ENCODE measurements at places on chromosomes 1 and 21.

DNA sequence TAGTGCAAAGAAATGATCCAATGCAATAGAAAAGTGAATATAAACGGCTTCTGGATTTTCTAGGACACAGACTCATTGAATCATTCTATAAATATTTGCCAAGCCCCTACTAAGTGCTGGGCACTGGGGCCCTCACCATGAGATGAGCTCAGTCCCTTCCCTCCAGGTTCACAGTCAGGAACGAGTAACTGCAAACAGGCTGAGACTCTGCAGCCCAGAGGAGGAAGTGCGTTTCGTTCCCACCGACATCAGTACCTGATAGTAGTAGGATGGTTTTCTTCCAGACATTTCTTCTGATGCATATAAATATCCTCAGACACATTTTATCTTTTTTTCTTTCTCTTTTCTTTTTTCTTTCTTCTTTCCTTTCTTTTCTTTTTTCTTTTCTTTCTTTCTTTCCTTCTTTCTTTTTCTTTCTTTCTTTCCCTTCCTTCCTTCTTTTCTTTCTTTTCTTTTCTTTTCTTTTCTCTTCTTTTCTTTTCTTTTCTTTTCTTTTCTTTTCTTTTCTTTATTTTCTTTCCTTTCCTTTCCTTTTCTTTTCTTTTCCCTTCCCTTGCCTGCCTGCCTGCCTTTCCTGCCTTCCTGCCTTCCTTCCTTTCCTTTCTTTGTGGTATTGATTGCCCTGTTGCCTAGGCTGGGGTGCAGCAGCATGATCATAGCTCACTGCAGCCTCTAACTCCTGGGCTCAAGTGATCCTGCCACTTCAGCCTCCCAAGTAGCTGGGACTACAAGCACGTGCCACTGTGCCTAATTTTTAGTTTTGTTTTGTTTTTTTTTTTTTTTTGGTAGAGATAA is 135.4 kb downstream of the DISC1 start:
- no peak for DNase-seq

DNA sequence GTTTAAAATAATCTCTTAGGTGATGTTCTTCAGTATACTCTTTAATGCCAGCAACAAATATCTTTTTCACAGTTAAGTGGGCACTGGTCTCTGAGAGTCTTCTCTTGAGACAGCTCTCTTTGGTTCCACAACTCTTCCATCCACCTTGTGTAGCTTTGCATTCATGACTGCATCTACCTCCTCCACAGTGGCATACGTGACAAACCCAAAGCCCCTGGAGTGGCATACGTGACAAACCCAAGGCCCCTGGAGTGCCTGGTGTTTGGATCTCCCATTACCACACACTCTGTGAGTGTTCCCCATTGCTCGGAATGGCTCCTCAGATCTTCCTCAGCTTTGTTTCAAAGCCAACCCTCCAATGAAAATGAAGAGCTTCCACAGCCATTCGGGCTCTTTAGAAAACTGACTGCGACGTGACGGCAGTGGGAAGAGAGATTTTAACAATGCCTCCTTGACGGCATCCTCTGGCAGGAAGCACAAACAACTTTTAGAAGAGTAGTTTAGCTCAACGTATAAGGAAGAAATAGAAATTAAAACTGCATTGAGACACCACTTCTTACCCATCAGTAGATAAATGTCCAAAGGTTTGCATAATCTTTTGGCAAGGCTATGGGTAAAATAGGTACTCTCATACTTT is 45.8 kb downstream of the SLC30A7 start:
- DNase-seq: no peak

GRCh38 chr1:83828456-83828855 is 170.5 kb downstream of the TTLL7 start:
- no peak for DNase-seq

DNA sequence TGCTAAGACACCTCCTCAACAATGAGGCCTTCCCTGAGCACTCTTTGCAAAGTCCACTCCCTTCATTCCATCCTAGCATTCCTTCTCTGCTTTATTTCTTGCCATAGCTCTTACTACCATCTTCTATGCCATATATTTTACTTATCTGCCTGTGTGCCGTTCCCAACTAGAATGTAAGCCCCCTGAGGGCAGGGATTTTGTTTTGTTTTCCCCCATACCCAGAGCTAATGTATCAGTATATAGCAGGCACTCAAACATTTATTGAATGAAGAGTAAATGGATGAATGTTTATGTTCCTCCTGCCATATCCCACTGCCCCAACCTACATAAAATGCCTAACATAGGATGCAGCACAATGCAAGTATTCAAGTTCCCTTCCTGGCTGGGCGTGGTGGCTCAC is 14.9 kb upstream of the PPP1R15B start:
- DNase-seq: no peak

- DNase-seq: no peak
Observed at GRCh38 chr1:201149400-201149799, 4.9 kb downstream of the TMEM9 start.

DNA sequence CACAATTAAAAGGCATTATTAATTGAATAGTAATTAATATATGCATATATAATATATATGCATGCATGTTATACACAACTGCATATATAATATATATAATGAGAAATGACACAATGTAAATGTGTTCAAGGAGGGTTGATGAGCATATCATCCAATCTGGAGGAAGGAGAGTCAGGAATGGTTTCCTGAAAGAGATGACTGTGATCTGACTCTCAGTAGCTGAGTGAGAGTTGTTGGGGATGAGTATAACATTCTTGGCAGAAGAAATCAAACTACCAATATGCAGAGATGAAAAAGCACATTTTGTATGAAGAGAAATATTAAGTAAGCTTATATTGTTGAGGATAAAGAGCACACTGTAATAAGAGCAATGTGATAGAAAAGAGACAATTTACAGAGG is 37.3 kb downstream of the F13B start:
- DNase-seq: no peak

DNA sequence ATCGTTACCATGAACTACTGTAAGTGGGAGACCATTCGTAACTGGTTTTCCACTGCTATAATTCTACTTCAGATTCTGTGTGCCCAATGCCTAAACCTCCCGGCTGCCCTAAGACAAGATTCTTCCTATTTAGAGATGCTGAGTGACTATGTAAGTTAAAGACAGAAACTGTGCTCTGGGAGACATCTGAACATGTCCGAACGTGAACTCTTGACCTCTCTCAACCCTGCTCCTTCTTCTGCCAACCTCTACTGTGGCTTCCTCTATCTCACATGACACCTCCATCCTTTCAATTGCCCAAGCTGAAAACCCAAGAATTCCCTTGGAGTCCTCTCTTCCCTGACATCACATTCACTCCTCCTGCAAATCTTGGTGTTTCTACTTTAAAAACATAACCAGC is 182.9 kb downstream of the AKT3 start:
- no peak for DNase-seq

- no peak for DNase-seq
Observed at GRCh38 chr1:109909561-109909960, 1.1 kb upstream of the CSF1 start.

DNA sequence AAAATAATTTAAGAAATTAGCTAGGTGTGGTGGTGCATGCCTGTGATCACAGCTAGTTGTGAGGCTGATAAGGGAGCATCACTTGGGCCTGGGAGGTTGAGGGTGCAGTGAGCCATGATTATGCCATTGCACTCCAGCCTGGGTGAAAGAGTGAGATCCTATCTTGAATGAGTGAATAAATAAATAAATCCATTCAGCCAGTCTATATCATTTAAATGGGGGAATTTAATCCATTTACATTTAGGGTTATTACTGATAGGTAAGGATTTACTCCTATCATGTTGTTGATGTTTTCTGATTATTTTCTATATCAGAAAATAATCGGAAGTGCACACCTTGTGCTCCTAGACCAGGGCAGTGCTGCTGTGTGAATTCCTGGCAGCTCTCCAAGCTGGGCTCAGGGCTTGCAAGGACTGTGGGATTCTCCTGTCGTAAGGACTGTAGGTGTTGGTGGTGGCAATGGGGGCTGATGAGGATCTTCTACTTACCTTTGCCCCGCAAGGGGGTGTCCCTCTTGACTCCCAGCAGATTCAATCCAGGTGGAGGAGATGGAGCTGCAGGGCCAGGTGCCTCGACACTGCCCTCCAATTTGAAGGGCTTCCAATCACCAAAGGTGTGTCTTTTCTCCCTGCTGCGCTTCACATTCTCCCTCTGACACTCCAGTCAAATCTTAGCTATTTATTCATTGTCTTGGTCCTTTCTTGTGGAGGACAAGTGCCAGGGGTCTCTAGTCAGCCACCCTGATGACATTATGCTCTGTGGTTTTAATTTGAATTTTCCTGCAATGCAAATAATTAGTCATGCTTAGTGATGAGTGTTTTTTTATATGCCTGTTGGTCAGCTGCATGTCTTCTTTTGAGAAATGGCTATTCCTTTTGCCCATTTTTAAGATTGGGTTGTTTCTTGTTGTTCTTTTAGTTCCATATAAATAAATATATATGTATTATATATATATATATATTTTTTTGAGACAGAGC is 14.1 kb upstream of the TRAPPC10 start:
- no peak for DNase-seq

DNA sequence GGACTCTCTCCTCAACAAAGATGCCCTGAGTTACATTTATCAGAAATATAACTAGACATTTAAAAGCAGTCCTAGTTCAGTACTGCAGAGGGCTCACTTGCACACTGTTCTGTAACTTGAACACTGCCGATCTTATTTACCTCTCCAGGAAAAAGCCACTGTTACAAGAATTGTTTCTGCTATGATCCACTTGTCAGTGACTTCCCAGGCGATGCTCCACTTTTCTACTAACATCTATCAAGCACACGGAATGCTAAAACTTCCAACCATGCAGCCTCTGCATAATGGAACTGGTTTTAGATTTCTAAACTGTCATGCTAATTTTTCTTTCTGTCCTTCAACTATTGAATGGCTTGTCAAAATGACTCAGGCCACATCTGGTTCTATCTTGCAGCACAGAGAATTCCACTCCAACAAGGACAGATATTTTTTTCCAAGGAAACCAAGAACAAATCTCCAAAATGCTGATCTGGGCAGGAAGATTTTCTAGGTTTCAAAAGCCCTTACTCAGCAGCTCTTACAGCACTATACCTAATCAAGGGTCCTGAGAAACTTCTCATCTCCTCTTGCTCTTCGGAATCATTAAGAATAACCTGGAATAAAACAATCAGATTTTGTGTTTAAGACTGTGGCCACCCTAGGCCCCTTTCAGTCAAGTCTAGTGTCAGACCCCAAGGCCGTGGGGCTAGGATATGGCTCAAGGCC is 9.9 kb downstream of the SEC16B start:
- no peak for DNase-seq

- DNase-seq: no peak
Observed at GRCh38 chr1:206421616-206422340, 48.5 kb upstream of the IKBKE start.

DNA sequence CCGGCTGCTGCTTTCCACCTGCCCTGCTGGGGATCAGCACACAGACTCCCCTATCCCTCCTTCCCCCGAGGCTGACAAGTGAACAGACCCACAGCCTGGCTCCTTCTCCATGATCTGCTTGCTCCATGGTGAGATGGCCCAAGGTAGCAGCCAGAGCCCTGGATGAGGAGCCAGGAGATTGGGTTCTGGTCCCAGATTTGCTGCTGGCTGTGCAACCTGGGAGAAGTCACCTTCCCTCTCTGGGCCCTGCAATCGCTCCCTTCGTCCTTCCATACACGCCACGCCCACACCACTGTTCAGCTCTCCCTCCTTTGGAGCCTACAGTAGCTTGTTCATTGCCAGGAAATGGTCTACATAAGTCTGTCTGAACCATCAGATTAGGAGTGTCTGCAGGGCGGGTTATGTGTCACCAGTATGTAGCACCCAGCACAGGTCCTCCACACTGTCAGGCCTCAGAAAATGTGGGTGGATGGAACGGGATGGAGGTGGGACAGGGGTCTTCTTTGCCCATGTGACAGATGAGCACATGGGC is 9.2 kb upstream of the EPHA8 start:
- DNase-seq: no peak

- DNase-seq: no peak
Observed at GRCh38 chr1:216205176-216205575, 218.1 kb downstream of the USH2A start.

GRCh38 chr1:178774263-178774662 is 49.2 kb downstream of the RALGPS2 start:
- DNase-seq: no peak

DNA sequence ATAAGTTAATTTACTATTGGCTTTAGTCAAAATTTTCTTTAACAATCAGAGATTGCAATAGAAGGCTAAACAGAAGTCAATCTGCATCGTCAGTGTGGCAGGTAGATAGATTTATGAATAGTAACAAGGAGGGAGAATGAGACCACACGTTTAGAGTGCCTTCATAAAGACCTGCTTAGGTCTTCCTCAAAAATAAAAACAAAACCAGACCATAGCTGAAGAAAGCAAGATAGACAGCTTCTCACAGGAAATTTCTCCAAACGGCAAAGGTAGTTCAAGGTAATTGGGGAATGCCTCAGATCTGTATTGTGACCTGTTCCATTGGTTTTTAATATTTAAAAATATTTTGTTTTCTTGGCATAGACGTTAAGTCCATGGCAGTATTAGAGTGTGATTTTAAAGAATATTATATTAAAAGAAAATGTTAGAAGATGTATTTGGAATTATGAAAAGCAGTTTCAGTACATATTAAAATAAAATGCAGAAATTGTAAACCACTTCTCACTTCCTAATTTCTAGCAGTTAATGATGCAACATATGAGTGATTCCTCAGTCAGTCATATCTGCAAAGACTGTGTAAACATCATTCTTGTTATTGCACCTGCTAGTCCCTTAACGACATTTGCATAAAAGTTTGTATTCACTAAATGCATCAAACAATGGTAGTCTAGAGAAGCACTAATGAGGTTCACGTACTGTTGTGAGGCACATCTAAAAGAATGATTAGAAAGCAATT is 278.0 kb downstream of the HLX start:
- DNase-seq: no peak

DNA sequence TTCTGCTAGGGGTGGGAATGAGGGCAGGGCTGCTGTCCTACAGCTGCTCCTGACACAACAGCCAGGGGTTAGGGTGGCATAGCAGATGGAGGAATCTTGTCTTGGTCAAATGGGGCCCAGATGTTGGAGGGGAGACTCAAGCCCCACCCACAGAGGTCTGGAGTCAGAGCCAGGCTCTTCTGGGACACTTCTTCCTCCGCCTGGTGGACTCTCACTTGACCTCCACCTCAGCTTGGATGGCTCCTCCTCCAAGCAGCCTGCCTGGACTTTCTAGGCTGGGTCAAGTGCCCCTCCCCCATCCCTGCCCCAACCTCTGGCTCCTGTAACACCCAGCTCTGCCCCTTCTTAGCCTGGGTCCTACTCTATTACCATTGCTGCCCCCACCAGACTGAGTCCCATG is 35.5 kb downstream of the EPHA2 start:
- DNase-seq: no peak
